Breast epithelium (tissue), 4 donors: ENCODE measurements at places on chromosomes 4 and X. TPM values are rescaled to one million over a fixed set of nuclear protein-coding genes. Genes with fewer than 3 reads are reported as not detected.

GRCh38 chr4:57220734-57221133 is 110.5 kb upstream of the IGFBP7 start:
- no peak overlapping the region for H3K27ac ChIP-seq
- H3K27me3 ChIP-seq, result no peaks in the 10 kb centered on the region
- no peaks in the 10 kb centered on the region for H3K4me1 ChIP-seq
- no peaks in the 10 kb centered on the region for H3K36me3 ChIP-seq
- DNase-seq, result no peak

DNA sequence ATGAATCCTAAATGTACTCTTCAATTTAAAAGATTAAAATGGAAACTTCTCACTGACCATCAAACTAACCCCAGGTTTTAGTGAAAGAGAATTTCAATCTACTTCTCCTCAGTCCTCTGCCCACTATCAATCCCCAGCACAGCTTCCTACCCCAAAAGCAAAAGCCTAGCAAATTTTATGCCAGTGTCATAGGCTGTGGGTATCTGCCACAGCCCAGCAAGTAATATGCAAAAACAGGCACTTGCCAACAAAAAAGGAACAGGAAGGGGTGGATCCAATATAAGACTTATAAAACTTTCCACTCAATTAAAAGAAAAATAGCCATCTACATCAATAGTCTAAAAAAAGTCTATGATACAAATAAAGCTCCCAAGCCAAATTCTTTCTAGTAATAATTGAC is 22.3 kb downstream of the CAMK2D start:
- H3K4me3 ChIP-seq, result no peak overlapping the region
- no peak overlapping the region for H3K27ac ChIP-seq
- no peaks in the 10 kb centered on the region for H3K27me3 ChIP-seq
- no peak for DNase-seq

GRCh38 chr4:53925050-53925605 is 139.3 kb downstream of the CHIC2 start:
- H3K27me3 ChIP-seq, result no peaks in the 10 kb centered on the region
- H3K27ac ChIP-seq, result no peak overlapping the region
- no peaks in the 10 kb centered on the region for H3K36me3 ChIP-seq
- no peak for DNase-seq
- H3K4me1 ChIP-seq, result no peaks in the 10 kb centered on the region

DNA sequence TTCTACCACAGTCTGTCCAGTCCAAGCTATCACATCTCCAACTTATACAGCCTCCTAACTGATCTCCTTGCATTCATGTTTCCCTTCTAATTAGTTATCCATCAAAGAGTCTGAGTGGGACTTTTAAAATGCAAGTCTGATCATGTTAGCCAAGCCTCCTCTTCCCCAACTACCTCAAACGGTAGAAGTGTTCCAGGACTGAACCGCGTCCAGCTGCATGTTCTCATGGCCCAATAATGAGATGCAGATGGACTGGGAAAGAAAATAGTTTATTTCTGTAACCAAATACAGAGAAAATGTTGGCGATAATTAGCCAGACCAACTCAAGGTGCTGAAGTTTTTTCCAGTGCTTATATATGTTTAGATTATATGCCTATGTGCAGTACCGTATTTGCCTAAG is 46.6 kb upstream of the PPP1R2C start:
- H3K4me3 ChIP-seq, result no peak overlapping the region
- no peaks in the 10 kb centered on the region for H3K4me1 ChIP-seq

DNA sequence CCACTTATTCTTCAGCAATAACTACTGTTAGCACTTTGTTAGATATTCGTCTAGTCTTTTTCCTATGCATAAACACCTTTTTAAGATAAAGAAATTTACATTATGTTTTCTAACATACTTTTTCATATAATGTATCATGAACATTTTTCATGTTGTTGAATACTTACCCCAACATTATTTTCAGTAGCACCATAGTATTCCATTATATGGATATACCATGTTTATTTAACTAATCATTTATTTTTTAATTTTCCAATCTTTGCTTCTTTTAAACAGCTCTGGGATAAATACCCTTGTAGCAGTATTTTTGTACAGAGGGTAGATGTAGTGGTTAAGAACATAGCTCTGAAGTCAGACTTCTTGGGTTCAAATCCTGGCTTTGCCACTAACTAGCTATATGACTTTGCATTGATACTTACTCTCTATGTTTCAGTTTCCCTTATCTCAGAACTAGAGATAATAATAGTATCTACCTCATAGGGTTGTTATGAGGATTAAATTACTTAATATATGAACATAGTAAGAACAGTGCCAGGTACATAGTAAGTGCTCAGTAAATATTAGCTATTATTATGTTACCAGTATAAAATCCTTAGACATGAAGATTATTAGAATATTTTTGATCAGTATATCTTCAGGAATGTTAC is 11.3 kb downstream of the EXOC1 start:
- DNase-seq, result no peak
- H3K36me3 ChIP-seq, result peaks cover 6% of the 10 kb centered on the region
- no peaks in the 10 kb centered on the region for H3K4me1 ChIP-seq
- no peak overlapping the region for H3K27ac ChIP-seq

- H3K4me1 ChIP-seq, result no peaks in the 10 kb centered on the region
- H3K36me3 ChIP-seq, result no peaks in the 10 kb centered on the region
- H3K27ac ChIP-seq, result no peak overlapping the region
- no peak overlapping the region for H3K4me3 ChIP-seq
Measured at GRCh38 chrX:55342533-55343501, 78.1 kb upstream of the PAGE3 start.

The XAGE2 gene
- not detected for total RNA-seq

The RBMXL3 gene
- total RNA-seq, result not detected

GRCh38 chr4:100907465-100908454 is 389.9 kb upstream of the EMCN start:
- no peaks in the 10 kb centered on the region for H3K4me1 ChIP-seq
- DNase-seq, result peak; percentile 18
- peak overlapping the region; percentile 23 for H3K27ac ChIP-seq
- no peaks in the 10 kb centered on the region for H3K27me3 ChIP-seq
- no peaks in the 10 kb centered on the region for H3K36me3 ChIP-seq

- no peaks in the 10 kb centered on the region for H3K27me3 ChIP-seq
- no peak overlapping the region for H3K4me3 ChIP-seq
- H3K36me3 ChIP-seq, result no peaks in the 10 kb centered on the region
- no peak overlapping the region for H3K27ac ChIP-seq
- no peak for DNase-seq
- no peaks in the 10 kb centered on the region for H3K4me1 ChIP-seq
Measured at GRCh38 chr4:27145597-27145996, 285.0 kb downstream of the STIM2 start.

GRCh38 chrX:66988331-66988730 is 349.5 kb upstream of the EDA2R start:
- H3K27me3 ChIP-seq, result peaks cover 20% of the 10 kb centered on the region
- H3K27ac ChIP-seq, result no peak overlapping the region
- no peaks in the 10 kb centered on the region for H3K4me1 ChIP-seq

The GPR119 gene
- not detected for total RNA-seq

DNA sequence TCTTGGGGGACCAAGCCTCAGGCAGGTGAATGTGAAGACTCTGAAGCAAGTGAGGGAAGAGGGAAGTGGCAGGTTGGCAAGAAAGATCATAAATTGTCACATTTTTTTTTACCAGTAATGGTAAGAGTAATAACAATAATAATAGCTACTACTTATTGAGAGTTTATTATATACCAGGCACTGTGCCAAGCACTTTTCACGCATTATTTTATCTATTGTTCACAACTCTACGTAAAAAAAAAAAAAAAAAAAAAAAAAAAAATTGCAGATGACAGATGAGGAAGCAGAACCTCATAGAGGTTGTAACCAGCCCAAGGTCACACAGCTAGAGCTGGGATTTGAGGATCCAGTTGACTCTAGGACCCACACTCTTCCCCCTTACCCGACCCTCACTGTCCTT is 40.9 kb downstream of the TSC22D3 start:
- no peak overlapping the region for H3K27ac ChIP-seq
- no peaks in the 10 kb centered on the region for H3K4me1 ChIP-seq

GRCh38 chrX:107000013-107000515 is at the start of gene MORC4:
Gene MORC4 (minus strand): TSS chrX:107000212. CDS start chrX:106999969, 243 bp downstream.
- peak within 1 kb of the TSS; percentile 62 for H3K27ac ChIP-seq
- peaks cover 61% of the 10 kb centered on the region for H3K27me3 ChIP-seq
- peak within 1 kb of the TSS; percentile 60 for H3K4me3 ChIP-seq
- H3K36me3 ChIP-seq, result no peaks in the 10 kb centered on the region

DNA sequence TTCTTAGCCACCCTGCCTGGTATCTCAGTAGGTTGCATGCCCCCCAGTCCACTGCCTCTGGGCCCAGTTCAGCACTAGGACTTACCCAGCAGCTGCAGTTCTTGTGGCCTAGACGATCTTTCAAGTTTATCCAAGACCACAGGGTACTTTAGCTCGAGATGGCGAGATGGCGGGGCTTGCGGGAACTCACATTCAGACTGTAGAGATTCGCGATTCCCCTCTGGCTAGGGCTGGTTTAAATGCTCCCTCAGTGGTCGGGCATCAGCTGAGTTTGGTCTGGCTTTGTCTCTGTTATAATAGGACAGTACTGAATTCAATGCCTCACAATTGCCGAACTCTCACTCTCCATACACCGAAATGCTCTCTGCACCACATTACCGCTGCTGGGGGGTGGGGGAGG is 18.4 kb upstream of the RFC1 start:
- no peaks in the 10 kb centered on the region for H3K27me3 ChIP-seq
- no peaks in the 10 kb centered on the region for H3K36me3 ChIP-seq
- H3K4me3 ChIP-seq, result no peak overlapping the region
- H3K27ac ChIP-seq, result no peak overlapping the region
- no peak for DNase-seq
- no peaks in the 10 kb centered on the region for H3K4me1 ChIP-seq

- no peaks in the 10 kb centered on the region for H3K36me3 ChIP-seq
- no peaks in the 10 kb centered on the region for H3K27me3 ChIP-seq
- H3K4me3 ChIP-seq, result no peak overlapping the region
- H3K4me1 ChIP-seq, result no peaks in the 10 kb centered on the region
- H3K27ac ChIP-seq, result no peak overlapping the region
Measured at GRCh38 chr4:146436423-146437162, 85.1 kb downstream of the SLC10A7 start.

DNA sequence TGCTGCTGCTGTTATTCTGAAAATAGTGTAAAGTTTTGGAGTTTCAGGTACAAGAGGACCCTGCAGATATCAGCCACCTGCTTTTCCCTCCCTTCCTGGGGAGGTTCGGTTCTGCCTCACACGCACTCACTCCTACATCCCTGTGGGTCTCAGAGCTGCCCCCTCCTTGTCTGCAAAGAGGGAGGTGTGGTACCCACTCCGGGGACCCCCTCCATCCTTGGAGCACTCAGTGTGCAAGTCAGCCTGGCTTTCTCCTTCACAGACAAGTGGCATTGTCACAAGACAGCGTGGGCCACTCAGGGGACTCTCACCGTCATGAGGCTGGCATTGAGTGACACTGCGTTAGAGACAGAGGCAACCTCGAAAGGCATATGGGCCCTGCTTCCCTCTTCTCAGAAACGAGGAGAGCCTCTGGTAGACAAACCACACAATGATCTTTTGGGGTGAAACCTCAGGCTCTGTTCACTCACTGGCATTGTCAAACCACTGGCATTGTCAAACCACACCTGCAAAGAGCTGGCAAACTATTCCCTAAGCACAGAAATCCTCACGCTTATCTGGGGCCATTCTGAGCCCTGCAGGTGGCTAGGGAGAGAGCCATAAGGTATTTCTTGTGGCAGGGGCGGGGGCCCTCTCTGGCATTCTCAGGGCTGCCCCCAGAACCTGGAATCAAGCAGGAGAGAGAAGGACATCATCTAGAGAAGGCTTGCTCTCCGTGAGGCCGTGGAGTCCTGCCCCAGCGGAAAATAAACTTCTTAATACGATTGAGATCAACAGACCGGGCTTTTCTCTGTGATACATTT is 285.0 kb downstream of the SHOX start:
- H3K4me3 ChIP-seq, result no peak overlapping the region
- H3K27me3 ChIP-seq, result no peaks in the 10 kb centered on the region
- no peak for DNase-seq
- H3K4me1 ChIP-seq, result no peaks in the 10 kb centered on the region

DNA sequence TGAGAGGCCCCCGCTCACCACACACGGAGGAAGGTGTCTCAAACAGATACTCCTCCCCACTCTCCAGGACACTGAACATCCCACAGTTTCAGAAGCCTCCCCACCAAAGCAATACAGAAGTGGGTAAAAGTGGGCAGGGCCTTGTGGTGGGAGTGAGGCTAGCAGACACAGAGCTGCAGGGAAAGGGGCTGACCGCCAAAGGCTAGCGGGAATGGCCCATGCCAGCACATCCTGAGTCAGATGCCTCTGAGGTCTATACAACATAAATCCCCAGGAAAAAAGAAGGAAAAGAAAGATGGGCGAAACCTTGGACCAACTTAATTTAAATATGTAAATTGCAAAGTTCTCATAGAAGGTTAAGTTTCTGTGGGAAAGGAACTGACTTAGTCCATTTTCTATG is 21.9 kb upstream of the ARHGAP10 start:
- no peaks in the 10 kb centered on the region for H3K27me3 ChIP-seq
- H3K4me1 ChIP-seq, result no peaks in the 10 kb centered on the region
- no peaks in the 10 kb centered on the region for H3K36me3 ChIP-seq
- H3K27ac ChIP-seq, result no peak overlapping the region
- no peak overlapping the region for H3K4me3 ChIP-seq

- H3K27me3 ChIP-seq, result no peaks in the 10 kb centered on the region
- DNase-seq, result no peak
- no peaks in the 10 kb centered on the region for H3K36me3 ChIP-seq
- no peaks in the 10 kb centered on the region for H3K4me1 ChIP-seq
- no peak overlapping the region for H3K27ac ChIP-seq
Measured at GRCh38 chr4:118716304-118716703, 31.1 kb downstream of the METTL14 start.

DNA sequence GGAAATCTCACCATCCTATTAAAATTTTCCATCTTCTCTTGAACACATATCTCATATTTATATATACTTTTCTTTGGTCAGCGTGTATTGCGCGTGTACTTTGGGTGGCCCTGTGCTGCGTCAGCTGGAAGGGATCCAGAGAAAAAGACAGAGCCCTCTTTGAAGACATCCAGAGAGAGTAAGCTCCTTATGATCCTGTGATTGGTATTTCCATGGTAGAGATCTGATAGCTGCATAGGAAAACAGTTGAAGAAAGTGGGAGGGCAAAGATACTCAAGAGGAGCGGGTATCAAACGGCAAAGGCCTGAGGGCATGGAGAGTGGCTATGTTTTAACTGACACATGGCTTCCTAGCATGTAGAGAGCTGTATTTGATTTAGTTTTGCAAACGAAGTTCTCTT is 4.4 kb upstream of the HPGD start:
- H3K4me3 ChIP-seq, result no peak overlapping the region
- H3K27me3 ChIP-seq, result no peaks in the 10 kb centered on the region
- H3K27ac ChIP-seq, result no peak overlapping the region
- DNase-seq, result no peak
- H3K4me1 ChIP-seq, result no peaks in the 10 kb centered on the region

The MAGEA2B gene
- total RNA-seq, result not detected

DNA sequence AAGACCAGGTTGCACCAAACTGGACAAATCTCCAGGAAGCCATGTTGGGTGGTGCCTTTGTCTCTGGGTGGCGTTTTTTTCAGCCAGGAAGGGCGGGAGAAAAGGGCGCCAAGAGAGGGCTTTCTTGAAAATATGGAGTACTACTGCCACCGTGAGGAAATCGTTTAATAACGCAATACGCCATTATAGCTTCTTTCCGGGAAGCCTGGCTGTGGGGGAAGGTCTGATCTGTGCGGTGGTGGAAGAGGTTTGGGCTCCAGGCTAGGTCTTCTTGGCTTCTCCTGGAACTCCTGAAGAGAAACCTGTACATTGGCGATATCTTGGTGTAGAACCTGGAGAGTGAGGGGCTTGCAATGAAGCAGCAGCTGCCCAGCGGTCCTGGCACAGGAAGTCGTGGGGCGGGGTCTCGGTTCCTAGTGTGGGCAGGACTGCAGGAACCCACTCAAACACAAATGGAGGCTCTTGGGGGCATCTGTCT is 202.7 kb downstream of the OR13H1 start:
- no peaks in the 10 kb centered on the region for H3K36me3 ChIP-seq
- no peaks in the 10 kb centered on the region for H3K4me1 ChIP-seq
- no peak for DNase-seq
- H3K4me3 ChIP-seq, result no peak overlapping the region
